GM12892 (cell line): ENCODE measurements at places on chromosomes 16 and 17.

DNA sequence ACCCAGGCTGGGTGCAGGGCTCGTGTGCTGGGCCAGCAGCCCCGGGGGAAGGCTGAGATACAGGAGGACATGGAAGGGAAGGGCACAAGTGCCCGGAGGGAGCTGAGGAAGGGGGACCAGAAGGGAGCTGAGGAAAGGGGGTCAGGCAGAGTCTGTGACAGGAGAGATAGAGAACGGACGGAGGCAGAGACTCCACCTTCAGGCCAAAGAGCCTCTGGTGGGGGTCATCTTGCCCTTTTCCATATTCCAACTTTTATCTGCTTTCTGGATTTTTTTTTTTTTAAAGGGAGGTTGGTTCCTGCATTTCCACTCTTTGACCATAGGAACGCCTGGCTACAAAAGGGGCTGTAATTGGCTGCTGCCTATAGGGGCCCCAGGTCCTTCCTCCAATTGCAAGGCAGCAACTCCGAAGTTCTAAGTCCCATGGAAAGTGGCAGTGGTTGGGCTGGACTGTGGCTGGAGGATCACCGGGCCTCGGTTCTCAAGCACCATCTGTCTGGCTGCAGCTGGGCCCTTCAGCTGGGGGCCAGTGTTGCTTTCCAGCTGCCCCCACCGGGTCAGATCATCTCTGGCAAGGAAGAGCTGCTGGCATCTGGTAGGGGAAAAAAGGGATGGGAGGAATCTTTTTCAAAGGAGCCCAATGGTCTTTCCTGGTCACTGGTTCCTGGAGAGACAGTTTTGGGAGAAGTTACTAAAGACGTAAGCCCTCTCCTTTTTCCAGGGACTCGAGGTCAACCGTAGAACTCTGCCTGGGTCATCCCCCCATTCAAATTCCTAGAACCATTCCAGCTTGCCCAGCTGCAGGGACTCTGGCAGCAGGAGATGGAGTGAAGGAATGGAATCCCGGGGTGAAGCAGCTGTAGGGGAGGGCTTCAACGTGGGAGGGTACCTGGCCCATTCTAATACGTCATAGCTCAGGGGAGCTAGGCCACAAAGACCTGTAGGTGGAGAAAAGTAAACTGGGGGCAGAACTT, 13.1 kb upstream of the MRPS23 start:
- no peak for DNase-seq

GRCh38 chr16:660459-661183, 7.3 kb upstream of the RHOT2 start:
- peak; percentile 89 for DNase-seq

DNA sequence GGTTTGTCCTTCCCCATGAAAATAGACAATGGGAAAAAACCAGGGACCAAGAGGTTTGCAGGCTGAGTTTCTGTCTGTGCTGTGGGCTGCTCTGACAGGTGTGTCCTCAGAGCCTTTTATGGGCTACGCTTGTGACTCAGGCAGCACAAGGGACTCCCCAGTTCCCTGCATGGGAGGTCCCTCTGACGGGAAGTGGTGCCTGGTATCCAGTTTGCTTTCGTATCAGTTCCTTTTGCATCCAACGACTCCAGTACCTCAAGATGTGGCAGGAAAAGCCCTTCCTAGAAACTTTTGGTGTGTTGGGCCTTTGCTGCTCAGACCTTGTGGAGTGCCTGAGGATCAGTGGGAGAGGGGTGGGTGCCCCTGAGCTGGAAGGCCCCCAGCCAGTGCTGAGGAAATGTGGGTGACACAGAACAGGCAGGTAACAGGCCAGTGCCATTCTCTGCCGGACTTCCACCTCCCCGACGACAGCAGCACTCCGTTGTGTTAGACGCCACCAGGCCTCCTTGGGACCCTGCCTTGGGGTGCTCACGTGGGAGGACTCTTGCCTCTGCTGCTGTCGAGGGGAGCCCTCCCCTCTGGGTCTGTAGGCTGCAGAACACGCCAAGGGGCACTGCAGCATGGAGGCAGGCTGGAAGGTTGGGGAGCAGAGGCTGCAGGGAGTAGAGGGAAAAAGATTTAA, 38.4 kb upstream of the IRF8 start:
- DNase-seq, result no peak

DNA sequence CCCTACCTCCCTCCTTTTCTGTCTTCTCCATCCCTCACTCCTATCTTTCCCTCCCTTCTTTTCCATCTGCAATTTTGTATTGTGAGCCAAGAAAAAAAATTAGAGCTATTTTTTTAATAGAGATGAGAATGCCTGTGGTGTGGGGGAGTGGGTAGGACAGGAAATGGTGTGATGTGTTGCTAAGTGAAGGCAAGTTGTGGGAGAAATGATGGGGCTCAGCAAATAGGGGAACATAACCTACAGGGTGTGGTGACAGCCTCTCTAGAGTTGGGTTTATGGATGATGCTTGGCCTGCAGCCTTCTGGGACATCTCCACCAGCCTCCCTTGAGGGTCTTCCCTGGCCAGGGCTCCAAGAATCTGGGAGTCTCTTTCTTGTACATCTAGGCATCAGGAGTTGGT, 163.1 kb upstream of the CACNG3 start:
- no peak for DNase-seq

- no peak for DNase-seq
Observed at GRCh38 chr17:35130392-35130791, 9.0 kb downstream of the FNDC8 start.

DNA sequence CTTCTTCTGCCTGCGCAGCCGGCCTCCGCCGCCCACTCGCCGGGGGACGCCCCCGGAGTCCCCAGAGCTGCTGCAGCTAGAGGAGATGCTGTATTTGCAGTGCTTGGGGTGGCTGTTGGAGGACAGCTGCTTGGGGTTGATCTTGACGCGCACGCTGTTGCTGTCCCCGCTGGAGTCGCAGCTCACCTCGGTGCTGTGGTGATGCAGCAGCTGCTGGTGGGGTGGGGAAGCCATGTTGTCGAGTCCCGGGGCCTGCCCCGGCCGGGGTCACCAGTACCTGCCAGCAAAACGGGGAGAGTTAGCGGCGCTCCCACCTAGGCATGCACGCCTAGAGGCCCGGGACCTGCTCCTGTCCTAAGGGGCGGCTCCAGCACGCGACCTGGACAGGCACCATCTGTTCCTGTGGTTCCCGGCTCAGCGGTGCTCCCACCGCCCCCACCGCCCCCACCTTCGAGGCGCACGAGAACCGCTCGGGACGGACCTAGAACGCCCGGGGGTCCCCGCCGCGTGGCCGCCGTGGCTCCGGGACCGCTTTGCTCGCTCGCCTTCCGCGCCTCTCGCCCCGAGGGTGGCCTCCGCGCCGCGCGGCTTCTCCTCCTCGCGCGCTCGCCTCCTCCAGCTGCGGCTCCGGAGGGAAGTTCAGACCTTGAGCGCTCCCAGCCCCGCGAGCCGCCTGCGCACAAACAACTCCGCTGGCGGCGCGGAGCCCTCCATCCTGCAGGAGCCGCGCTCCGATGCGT, 863 bp downstream of the ADCY9 start:
- peak; percentile 45 for DNase-seq

- DNase-seq, result no peak
Observed at GRCh38 chr17:5536866-5537650, 47.3 kb downstream of the NLRP1 start.

- no peak for DNase-seq
Observed at GRCh38 chr16:29156511-29156910, 171.7 kb downstream of the LAT start.

- no peak for DNase-seq
Observed at GRCh38 chr16:53948734-53949430, 244.9 kb downstream of the FTO start.

DNA sequence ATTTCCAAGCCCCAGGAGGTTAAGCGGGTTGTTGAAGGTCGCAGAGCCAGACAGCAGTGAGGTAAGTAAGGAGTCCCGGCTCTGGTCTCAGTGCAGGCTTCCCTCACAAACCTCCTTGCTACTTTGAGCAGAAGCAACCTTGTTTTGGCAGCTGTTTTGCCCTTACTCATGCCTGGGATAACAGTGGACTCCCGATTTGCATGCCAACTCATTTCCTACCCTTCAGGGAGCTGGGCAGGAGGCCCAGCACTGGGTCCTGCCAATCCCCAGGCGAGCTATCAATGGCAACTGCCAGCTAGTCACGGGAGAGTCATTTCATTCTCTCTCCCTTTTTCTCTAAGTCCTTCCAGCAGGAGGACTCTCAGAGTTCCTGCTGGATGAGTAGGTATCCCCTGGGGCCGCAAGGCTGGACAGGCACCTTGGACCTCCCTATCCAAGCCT, 72.0 kb upstream of the KSR1 start:
- DNase-seq, result no peak

- DNase-seq, result no peak
Observed at GRCh38 chr17:43940630-43941029, 1.6 kb downstream of the PPY start.

- DNase-seq, result no peak
Observed at GRCh38 chr17:34549966-34550365, 29.4 kb upstream of the TMEM132E start.

GRCh38 chr17:6172642-6173330, 102.6 kb downstream of the WSCD1 start:
- DNase-seq, result no peak

DNA sequence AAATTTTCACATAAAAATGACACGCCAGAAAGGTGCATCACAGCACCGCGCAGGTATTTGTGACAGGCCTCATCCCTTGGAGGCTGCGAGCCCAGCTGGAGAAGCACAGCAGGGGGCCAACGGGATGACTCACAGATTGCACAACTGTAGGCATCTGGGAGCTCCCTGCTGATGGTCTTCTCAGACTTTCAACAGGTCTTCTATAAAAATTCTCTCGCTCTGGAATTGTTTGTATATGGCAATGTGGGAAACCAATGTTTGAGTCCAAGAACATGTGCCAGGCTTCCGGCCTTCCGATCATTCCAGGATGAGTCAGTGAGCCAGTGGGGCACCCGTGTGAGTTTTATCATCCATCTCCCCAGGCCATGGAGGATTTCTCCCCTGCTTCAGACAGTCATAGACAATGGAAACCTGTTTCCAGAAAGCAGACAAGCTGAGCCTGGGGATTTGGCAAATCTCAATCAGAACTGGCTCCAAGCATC, 24.1 kb upstream of the ADORA2B start:
- DNase-seq, result no peak

DNA sequence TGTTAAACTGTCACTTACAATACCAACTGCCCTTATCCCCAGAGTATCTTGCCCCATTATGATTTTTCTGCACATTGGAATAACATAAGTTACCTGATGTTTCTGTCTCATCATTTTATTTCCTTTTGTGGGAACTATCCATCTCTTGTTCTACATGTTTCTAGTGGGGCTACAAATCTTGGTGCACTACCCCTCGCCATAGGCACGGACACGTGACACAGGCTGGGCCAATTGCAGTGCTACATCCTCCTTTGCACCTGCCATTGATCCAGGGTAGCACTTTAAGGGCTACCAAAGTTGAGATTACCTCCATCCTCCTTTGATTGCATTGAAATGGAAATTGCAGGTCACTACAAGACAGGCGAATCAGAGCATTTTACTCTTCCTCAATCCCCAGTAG, 14.2 kb upstream of the SYT17 start:
- DNase-seq, result no peak

GRCh38 chr16:78045865-78046581, 23.7 kb downstream of the CLEC3A start:
- peak; percentile 19 for DNase-seq

DNA sequence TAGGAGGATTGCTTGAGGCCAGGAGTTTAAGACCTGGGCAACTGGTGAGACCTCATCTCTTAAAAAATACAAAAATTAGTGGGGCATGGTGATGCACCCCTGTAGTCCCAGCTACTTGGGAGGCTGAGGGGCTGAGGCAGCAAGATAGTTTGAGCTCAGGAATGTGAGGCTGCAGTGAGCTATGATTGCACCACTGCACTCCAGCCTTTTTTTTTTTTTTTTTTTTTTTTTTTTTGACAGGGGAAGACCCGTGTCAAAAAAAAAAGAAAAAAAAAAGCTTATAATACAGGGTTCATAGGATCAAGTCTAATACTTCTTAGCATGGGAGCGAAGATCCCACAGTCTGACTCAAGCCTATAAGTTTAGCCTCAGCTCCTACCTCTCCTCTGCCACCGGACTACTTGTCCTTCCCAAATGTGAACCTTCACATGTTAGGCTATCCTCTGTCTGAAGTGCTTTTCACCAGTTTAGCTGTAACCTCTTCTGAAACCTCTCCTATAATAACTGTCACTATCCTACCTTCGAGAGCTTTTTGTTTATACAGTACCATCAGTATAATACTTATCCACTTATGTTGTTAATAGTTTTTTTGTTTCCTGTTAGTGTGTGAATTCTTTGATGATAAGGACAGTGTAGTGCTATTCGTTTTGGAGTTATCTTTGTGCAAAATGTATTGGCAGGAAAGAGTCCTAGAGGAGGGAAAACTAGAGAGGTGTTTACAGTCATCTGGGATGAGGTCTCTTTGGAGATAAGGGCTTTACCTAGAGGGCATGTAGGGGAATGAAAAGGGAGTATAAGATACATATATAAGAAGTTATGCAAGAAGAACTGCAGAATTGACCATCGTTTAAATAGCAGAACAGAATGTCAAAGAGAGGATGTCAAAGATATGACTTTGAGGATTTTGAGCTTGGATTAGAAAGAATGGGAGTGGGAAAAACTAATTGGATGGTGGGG, 15.5 kb downstream of the CPD start:
- DNase-seq, result no peak

DNA sequence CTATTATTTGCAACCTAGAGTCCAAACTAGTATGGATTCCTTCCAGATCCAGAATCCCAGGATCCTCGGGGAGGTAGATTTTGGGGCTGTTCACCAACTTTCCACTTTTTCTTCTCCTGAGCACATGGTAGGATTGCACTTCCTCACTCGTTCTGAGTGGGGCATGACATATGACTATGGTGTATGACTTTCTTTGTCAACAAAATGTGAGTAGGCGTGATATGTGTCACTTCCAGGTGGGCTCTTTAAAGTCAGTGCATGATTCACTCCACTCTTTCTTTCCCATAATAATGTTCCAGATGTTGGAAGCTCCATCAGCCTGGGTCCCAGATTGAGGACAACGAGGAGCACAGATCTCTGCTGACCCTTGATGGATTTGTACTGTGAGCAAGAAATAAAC, 21.5 kb downstream of the IRX5 start:
- no peak for DNase-seq

- no peak for DNase-seq
Observed at GRCh38 chr16:85554889-85555718, 58.0 kb upstream of the GSE1 start.

DNA sequence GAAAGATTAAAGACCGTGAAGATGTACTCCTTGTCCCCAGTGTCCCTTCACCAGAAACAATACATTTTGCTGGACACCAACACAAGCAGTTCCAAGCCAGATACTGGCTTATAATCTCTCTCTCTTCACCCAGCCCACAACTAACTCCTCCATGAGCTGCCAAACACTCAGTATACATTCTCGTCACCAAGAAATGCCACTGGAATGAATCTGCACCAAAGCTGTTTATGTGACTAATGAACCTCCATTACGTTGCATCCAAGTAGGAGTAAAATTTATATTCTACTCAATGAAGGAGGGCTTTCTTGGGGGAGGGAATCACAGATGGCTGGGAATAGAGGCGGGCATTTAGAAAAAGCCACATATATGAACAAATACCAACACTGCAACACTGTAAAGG, 20.9 kb upstream of the SOX9 start:
- DNase-seq, result no peak
